ENCODE measurements at places on chromosomes 4 and X. TPM values are rescaled to one million over a fixed set of nuclear protein-coding genes. Genes with fewer than 3 reads are reported as not detected.

DNA sequence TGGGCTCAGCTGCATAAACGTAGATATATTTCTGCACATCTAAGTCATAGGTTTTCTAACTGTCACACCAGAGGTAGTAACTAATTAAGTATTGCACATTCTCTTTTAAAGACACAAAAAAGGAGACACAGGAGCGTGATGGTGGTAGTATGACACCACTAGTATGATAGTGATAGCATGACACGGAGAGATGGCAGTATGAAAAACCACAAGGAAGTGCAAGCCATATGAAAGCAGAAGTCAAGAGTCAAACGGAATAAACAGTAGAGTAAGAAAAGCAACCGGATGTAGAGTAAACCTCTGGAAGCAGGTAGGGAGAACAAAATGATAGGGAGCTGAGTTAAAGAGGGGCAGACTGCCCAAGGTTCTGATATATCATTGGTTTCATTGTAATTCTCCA is 382.2 kb upstream of the INTU start:
- H3K36me3 ChIP-seq, result no peaks in the 10 kb centered on the region
- H3K27me3 ChIP-seq, result no peaks in the 10 kb centered on the region
- DNase-seq, result no peak
- no peak overlapping the region for H3K27ac ChIP-seq
- H3K4me1 ChIP-seq, result no peaks in the 10 kb centered on the region
- no peak overlapping the region for H3K4me3 ChIP-seq

DNA sequence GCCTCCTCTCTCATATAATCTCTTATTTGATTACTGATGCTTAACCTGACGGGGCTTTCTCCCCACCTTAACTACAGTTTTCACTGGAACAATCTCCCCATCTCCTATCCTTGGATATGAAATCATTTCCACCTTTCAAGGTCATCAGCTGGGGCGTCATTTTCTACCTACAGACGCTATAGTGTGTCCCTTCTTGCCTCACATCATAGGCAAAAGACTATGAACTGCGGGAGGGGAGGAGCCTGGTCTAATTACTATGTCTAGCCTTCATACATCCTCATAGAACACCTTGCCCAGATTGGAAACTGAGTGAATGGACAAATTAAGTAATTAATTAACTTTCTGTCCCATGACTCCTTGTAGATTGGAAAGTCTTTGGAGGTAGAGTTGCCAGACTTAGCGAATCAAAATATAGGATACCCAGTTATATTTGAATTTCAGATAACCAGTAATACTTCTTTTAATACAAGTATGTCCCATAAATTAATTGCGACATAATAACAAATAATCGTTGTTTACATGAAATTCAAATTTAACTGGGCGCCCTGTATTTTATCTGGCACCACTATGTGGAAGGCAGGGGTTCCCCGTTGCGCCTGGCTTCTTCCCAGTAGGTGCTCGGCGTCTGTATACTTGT is 752 bp upstream of the ATP6AP2 start:
- H3K4me3 ChIP-seq, result peak overlapping the region; percentile 71
- H3K27me3 ChIP-seq, result no peaks in the 10 kb centered on the region
- H3K36me3 ChIP-seq, result no peaks in the 10 kb centered on the region
- DNase-seq, result peak; percentile 51

DNA sequence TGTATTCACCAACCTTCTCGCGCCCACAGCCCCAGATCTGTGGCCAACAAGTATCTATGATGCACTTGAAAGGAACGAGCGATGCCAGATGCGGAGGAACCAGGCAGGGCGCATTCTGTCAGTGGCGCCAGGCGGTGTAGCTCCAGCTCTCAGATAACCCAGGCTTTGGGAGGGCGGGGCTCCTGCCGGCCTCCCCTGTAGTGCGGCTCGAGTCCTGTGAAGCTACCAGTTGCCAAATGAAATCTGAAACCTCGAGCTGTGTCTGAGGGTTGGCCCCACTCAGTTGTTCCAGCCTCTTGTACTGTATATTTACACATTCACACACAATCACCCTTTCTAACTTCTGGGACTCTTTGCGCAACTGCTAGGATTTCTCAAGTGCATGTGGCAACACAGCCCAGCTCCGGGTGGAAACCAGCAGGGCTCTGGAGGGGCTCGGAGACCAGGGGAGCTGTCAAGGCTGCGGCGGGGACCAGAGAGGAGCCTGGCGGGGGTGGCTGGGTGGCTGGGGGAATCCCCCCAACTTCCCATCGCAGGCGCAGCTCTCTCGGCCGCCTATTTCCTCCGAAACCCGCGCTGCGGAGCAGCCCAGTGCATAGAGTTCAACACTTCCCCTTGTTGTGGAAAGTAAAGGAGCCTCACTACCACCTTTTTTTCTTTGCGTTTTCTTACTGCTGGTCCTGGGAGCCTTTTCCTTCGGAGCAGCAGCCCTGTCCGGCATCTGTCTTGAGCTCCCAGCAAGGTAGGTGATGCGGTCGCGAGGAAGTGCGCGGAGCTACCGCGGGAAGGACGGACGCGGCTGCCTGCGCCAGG is at the start of gene ARHGAP24:
TSS of gene ARHGAP24 (plus strand) at position 333 of the 813 bp plus-strand sequence.
- H3K27ac ChIP-seq, result peak within 1 kb of the TSS; percentile 64
- peak; percentile 95 for DNase-seq
- H3K4me1 ChIP-seq, result peaks cover 5% of the 10 kb centered on the region
- H3K4me3 ChIP-seq, result peak within 1 kb of the TSS; percentile 62
- peaks cover 18% of the 10 kb centered on the region for H3K27me3 ChIP-seq

DNA sequence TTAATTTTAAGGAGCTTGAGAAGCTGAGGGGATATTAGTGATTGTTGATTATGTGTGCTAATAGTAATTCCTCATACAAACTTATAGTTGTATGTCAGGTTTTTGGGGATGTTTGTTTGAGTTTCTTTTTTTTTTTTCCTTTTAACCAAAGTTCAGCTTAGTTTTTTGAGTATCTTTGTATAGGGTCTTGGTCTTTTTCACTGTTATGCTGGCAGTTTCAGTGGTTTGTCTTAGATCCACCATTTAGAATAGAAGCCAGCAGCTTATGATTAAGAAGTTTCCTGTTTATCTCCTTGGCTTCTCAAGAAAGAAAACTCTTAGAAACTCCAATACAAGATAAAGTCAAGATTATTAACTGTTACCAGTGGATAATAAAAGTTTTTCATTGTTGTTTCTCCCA is 16.1 kb downstream of the CPEB2 start:
- H3K27me3 ChIP-seq, result no peaks in the 10 kb centered on the region
- H3K36me3 ChIP-seq, result no peaks in the 10 kb centered on the region
- H3K4me3 ChIP-seq, result no peak overlapping the region
- no peak overlapping the region for H3K27ac ChIP-seq
- no peak for DNase-seq
- peaks cover 9% of the 10 kb centered on the region for H3K4me1 ChIP-seq

DNA sequence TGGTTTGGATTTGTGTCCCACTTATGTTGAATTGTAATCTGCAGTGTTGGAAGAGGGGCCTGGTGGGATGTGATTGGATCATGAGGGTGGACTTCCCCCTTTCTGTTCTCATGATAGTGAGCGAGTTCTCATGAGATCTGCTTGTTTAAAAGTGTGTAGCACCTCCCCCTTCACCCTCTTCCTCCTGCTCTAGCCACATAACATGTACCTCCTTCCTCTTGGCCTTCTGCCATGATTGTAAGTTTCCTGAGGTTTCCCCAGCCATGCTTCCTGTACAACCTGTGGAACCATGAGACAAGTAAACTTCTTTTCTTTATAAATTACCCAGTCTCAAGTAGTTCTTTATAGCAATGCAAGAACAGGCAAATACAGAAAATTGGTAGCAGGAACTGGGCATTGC is 138.7 kb downstream of the INPP4B start:
- peaks cover 46% of the 10 kb centered on the region for H3K27me3 ChIP-seq
- H3K4me1 ChIP-seq, result 0 out of 2 replicates have a peak, but pooled peaks cover 3% of the 10 kb centered on the region
- no peak overlapping the region for H3K4me3 ChIP-seq
- no peak overlapping the region for H3K27ac ChIP-seq
- no peaks in the 10 kb centered on the region for H3K36me3 ChIP-seq

GRCh38 chr4:88653371-88653946 is 44.2 kb downstream of the NAP1L5 start:
- H3K36me3 ChIP-seq, result no peaks in the 10 kb centered on the region
- H3K27ac ChIP-seq, result no peak overlapping the region
- H3K4me3 ChIP-seq, result no peak overlapping the region
- H3K27me3 ChIP-seq, result no peaks in the 10 kb centered on the region

GRCh38 chr4:186958726-186959350 is 235.2 kb upstream of the FAT1 start:
- no peak overlapping the region for H3K27ac ChIP-seq
- no peaks in the 10 kb centered on the region for H3K4me1 ChIP-seq
- H3K4me3 ChIP-seq, result no peak overlapping the region

GRCh38 chrX:51569561-51569960 is 49.2 kb downstream of the CENPVL3 start:
- no peak overlapping the region for H3K27ac ChIP-seq
- H3K4me1 ChIP-seq, result peaks cover 3% of the 10 kb centered on the region
- no peaks in the 10 kb centered on the region for H3K36me3 ChIP-seq
- no peaks in the 10 kb centered on the region for H3K27me3 ChIP-seq
- no peak overlapping the region for H3K4me3 ChIP-seq

Gene THAP9
- total RNA-seq, result 24.5 TPM

Gene ARHGAP36
- total RNA-seq, result not detected

Gene CLTRN
- total RNA-seq, result 1.7 TPM
